Stimulated activated CD8-positive, alpha-beta memory T cell treated with anti-CD3 and anti-CD28 coated beads, Interleukin-7, amount 100 ng/mL, for 24 hours (primary cell): ENCODE measurements at places on chromosomes 3 and 15.

DNA sequence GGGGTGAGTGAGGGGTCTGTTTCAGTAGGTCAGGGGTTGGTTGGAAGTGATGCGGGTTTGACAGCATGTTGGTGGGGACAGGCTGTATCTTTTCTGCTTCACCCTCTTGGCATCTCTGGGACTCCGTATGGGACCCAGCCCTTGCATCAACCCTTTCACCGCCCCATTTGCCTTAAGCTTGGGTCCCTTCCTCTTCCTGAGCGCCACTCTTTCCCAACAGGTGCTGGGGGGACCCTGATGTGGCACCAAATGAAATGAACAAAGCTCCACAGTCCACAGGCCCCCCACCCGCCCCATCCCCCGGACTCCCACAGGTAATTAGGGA is 1.1 kb downstream of the EIF4G1 start:
- DNase-seq = no peak

DNA sequence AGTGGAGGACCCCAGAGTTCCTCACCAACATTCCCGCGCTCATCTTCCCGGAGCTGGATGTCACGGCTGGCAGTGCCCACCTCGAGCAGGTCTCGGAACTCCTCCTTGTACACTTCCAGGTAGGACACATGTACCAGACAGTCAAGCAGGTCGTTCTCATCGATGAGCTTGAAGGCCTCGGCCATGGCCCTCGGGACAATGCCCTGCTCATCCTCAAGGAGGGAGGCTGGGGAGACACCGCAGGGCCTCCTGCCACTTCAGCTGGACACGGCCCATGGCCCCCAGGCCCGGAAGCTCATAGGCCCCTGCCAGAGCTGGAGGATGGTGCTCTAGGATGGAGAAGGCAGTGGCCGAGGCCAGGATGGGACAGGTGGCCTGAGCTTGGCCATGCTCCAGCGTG is 5.6 kb downstream of the KIF7 start:
- DNase-seq = no peak

GRCh38 chr3:139574026-139574947 is 34.7 kb upstream of the RBP1 start:
- no peak for DNase-seq

DNA sequence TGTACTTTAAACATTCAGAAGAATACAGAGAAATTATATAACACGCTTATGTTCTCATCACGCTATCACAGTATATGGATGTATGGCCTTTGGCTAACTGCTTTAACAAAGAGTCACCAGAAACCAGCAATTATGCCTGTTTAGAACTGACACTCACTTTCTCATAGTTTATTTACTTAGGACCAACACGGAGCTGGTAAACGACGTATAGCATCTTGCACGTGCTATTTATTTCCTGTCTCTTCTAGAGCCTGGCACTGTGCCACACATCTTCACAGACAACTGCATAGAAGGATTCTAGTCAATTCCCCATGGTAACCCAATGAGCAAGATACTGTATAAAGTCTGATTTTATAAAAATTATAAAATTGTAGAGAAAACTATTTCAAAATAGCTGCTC is 43.6 kb downstream of the TBC1D2B start:
- no peak for DNase-seq

DNA sequence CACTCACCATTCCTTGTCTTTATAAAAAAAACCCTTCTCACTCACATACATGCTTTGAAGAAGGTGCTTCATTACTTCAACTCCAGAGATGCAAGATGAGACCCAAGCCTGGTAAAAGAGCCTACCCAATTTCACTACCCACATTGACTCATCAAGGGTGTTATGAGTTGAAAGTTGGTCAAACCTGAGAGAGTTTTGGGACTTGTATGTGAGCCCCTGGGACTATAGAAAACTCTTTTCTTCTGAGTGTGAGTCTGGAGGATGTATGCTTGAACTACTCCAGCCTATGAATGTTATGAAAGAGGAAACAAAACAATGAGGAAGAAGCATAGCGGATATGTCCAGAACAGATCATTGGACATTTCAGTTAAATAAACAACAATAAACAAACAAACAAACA is 106.5 kb upstream of the SATB1 start:
- DNase-seq = no peak

DNA sequence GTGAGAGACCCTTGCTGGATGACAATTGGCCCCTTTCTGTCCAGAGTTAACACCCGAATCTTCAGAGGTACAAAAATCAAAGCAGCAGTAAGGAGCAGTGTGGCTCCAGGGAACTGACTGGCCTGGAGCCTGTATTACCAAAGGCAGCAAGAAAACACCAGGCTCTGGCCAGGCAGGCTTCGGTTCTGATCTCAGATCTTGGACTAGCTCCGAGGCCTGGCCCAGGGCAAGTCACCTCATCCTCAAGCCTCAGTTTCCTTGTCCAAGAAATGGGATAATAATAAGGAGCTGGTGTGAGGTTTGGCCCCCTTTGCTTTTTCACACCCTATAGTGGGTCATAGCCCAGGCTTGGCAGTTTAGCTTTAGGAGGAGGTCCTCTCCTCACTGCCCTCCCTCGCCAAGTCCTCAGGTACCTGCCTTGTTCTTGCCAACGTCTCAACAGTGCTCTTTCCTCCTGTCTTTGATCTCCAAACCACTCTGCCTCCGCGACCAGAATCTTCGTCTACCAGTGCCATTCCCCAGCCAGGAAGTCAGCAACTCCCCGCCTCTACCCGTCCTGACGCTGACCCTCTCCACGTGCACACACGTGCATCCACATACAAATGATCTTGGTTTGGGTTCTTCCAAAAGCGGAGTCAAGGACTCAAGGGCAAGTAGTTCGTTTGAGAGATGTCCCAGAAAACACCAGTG is 82.6 kb upstream of the TLE3 start:
- no peak for DNase-seq

- DNase-seq = no peak
Observed at GRCh38 chr3:11282250-11283138, 10.3 kb downstream of the ATG7 start.

- DNase-seq = no peak
Observed at GRCh38 chr3:125406070-125406469, 30.9 kb upstream of the ZNF148 start.

- no peak for DNase-seq
Observed at GRCh38 chr3:149276619-149277018, 55.0 kb upstream of the CP start.
